ENCODE measurements at places on chromosomes 6 and 20. TPM values are rescaled to one million over a fixed set of nuclear protein-coding genes. Genes with fewer than 3 reads are reported as not detected.

Gene GGT7
- polyA plus RNA-seq: 25.5 TPM

DNA sequence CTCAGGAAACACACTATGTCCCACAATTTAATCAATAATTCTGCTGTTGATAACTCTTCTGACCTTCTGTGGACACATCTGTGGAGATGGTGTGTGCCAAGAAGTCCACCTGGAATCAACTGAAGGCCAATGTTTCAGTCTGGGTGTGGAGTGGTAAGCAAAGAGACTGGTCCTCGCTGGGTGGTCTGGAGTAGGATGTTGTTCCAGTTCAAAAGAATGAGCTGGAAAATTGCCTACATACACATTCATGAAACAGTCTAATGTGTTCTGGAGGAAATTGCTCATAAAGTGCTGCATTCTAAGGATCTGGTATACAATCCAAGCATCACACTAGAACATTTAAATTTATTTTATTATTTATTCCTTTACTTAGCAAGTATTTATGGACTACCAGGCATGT is 33.9 kb upstream of the TBX18 start:
- no peak for DNase-seq

Gene FAM162B
- 5.8 TPM for polyA plus RNA-seq

DNA sequence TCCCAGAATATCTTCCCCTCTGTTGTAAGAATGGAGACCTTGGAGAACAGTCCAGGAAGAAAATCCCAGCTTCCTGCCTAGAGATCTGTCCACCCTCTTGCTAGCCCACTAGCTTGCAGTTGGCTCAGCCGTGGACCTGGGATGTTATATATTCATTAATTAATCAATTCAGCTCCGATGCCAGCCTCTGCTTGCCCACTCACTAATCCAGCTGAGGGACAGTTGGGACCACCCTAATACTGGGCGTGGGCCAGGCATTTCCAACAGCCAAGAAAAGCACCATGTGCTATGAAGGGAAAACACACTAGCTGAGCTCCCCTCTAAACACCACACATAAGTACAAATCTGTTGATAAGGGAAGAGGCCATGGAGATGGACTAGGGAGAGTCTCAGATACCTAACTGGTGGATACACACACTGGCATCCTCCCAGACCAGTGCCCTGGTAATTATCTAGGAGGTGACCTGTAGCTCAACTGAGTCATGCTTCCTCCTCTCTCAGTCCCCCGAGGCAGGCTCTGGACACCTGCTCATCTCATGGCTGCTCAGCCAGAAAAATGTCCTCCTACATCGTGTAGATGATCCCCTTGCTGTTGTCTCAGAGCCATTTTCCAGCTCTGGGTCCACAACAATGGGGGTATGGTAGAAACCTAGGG is 78.9 kb downstream of the ANKRD60 start:
- DNase-seq: no peak

GRCh38 chr6:13014504-13015378 is 298.2 kb downstream of the PHACTR1 start:
- DNase-seq: no peak

DNA sequence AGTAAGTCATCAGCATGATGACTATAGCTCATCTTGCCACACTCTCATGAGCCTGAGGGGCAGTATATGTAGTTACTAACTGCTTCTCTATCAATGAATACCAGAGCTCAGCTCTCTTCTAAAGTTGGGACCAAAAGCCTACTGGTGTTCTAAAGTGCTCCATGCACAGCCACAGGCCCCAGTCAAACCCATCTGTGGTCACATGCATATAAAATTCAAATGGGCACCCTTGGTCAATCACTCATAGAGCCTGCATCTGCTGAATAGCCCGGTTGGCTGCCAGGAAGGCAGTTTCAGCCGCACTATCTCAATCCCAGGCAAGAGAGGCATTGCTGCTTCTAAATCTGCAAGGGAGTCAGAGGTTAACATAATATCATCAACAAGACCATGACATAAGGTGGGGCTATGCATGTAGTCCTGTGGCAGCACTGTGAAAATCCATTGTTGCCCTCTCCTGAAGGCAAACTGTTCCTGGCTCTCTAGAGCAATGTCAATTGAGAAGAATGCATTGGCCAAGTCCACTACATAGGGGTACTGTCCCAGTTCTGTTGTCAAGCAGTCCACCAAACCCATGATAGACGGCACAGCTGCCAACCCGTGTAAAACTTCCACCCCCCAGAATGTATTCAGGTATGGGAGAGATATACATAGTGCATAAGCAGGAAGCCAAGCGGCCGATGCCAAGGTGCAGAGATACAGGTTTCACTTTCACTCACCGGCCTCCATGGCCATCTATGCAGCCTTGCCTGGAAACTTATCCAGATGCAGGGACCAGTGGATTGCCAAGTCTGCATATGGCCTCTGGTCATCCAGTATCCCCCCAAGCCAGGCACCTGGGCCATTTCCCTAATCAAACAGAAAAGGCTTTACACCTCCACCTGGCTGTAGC is 76.2 kb downstream of the ALDH8A1 start:
- DNase-seq: no peak

DNA sequence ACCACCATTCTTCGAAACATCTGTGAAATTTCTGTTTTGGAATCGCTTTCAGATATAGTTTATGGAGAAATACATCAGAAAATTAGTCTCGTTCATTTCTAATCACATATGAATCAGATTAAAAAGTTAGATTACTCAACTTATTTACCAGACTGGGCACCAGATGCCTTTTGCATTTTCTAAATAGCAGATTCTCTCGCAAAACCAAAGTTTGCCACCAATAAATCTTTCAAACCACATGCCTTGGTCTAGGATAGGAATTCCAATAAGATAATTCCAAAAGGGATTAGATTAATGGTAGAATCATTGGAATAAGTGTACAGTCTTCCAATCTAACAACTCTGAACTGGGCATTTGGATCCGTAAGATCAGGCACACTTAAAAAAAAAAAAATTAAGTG is 160.4 kb upstream of the TAB2 start:
- no peak for DNase-seq

- no peak for DNase-seq
Measured at GRCh38 chr6:158978757-158979156, 21.2 kb downstream of the RSPH3 start.

GRCh38 chr6:43570876-43571441 is 4.9 kb downstream of the XPO5 start:
- no peak for DNase-seq
